ENCODE measurements at places on chromosomes 1 and 21. TPM values are rescaled to one million over a fixed set of nuclear protein-coding genes. Genes with fewer than 3 reads are reported as not detected.

DNA sequence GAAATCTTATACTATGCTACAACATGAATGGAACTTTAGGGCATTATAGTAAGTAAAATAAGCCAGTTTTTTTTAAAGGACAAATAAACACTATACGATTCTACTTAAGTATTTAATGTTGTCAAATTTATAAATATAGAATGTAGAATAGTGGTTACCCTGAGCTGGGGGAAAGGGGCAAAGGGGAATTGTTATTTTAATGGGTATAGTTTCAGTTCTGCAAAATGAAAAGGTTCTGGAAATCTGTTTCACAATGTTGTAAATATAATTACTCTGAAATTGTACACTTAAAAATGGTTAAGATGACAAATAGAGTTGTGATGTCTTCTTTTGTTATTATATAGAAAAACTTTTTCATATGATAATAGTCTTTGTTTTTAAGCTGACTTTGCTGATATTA lies 366.3 kb downstream of the MRPL39 start:
- H3K4me3 ChIP-seq = no peak overlapping the region
- no peak overlapping the region for H3K27ac ChIP-seq
- H3K27me3 ChIP-seq = no peaks in the 10 kb centered on the region
- no peaks in the 10 kb centered on the region for H3K4me1 ChIP-seq

- no peaks in the 10 kb centered on the region for H3K4me1 ChIP-seq
- no peak for DNase-seq
- no peak overlapping the region for H3K27ac ChIP-seq
- no peak overlapping the region for H3K4me3 ChIP-seq
- H3K27me3 ChIP-seq = no peaks in the 10 kb centered on the region
These were observed 47.9 kb upstream of the VCAM1 start for GRCh38 chr1:100671601-100672000.

Gene TRMT1L
- polyA plus RNA-seq = 5.8 TPM

GRCh38 chr1:174841747-174842146 lies 158.0 kb upstream of the CACYBP start:
- H3K27ac ChIP-seq = no peak overlapping the region
- no peaks in the 10 kb centered on the region for H3K36me3 ChIP-seq
- H3K4me3 ChIP-seq = no peak overlapping the region
- no peak for DNase-seq
- H3K27me3 ChIP-seq = no peaks in the 10 kb centered on the region

GRCh38 chr21:45470087-45470515 lies 65.1 kb downstream of the COL18A1 start:
- peaks cover 26% of the 10 kb centered on the region for H3K4me1 ChIP-seq
- no peaks in the 10 kb centered on the region for H3K36me3 ChIP-seq
- DNase-seq = no peak
- no peaks in the 10 kb centered on the region for H3K27me3 ChIP-seq

- H3K4me1 ChIP-seq = peaks cover 3% of the 10 kb centered on the region
- H3K36me3 ChIP-seq = no peaks in the 10 kb centered on the region
- no peak overlapping the region for H3K4me3 ChIP-seq
- H3K27ac ChIP-seq = no peak overlapping the region
- peak; percentile 16 for DNase-seq
These were observed 81.8 kb downstream of the PHTF1 start for GRCh38 chr1:113677250-113678158.

GRCh38 chr1:184660462-184661191 lies 94.0 kb downstream of the EDEM3 start:
- H3K4me1 ChIP-seq = no peaks in the 10 kb centered on the region
- H3K4me3 ChIP-seq = no peak overlapping the region
- no peaks in the 10 kb centered on the region for H3K36me3 ChIP-seq
- H3K27ac ChIP-seq = no peak overlapping the region
- no peak for DNase-seq

Gene FLG2
- polyA plus RNA-seq = not detected

DNA sequence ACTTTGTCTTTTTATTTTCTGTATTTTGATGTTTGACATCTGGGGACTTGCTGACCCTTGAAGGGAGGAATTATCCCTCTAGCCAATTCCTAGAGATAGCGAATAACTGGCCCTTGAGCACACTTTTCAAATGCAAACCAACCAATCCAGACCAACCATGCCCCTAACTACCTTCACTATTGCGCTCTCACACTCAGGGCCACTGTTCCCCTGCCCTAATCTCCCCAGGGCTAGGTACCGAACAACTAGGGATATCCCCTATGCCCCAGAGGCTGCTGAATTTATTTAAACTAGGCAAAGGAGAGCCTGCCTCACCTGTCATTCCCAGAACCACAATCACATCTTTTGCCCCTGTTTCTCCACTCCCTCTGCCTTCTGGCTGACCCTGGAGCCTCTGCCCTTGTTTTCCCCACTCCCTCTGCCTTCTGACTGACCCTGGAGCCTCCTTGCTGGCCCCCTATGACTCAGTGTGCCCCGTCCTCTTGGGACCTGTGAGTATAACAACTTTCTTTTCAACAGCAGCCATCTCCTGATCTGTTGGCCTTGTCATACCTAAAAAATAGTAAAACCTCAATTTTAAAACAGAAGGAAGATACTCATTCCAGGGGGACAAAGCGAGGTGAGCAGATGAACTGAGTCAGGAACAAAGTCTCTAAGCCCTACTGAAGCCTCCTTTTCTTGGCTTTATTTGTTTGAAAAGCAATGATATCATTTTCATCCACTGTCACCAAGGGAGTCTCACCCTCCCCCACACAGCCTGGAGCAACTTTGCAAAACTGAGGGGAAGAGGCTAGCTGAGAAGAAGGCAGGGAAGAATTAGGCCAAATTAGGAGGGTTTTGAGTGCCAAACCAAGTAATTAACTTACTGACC lies 115.5 kb downstream of the NMNAT2 start:
- H3K27me3 ChIP-seq = no peaks in the 10 kb centered on the region
- H3K4me1 ChIP-seq = no peaks in the 10 kb centered on the region
- no peaks in the 10 kb centered on the region for H3K36me3 ChIP-seq
- no peak for DNase-seq
- no peak overlapping the region for H3K4me3 ChIP-seq

GRCh38 chr1:188433425-188433824 lies 1604.7 kb downstream of the PLA2G4A start:
- peaks cover 3% of the 10 kb centered on the region for H3K27me3 ChIP-seq
- no peak overlapping the region for H3K4me3 ChIP-seq
- no peak overlapping the region for H3K27ac ChIP-seq

Gene RGS13
- 0.14 TPM for polyA plus RNA-seq

Gene LRRC3
- 1.4 TPM for polyA plus RNA-seq

DNA sequence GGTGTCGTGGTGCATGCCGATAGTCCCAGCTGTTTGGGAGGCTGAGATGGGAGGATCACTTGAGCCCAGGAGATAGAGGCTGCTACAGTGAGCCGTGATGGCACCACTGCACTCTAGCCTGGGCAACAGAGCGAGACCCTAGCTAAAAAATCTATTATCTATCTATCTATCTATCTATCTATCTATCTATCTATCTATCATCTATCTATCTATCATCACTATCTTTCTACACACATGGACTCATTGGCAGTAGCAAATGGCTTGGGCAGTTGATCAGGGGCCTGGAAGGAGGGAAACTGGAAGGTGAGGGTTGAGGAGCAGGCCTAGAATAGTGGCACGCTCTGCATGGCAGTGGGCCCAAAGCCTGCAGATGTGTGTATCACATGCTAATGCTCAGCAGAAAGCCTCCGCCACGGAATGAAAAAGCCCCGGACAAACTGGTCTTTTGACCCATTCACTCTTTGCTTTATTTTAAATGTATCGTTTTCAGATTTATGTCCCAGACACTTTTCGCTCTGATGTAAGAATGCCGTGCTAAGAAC lies 7.3 kb upstream of the HUNK start:
- no peak overlapping the region for H3K27ac ChIP-seq
- H3K36me3 ChIP-seq = no peaks in the 10 kb centered on the region
- H3K4me3 ChIP-seq = no peak overlapping the region
- no peaks in the 10 kb centered on the region for H3K4me1 ChIP-seq

DNA sequence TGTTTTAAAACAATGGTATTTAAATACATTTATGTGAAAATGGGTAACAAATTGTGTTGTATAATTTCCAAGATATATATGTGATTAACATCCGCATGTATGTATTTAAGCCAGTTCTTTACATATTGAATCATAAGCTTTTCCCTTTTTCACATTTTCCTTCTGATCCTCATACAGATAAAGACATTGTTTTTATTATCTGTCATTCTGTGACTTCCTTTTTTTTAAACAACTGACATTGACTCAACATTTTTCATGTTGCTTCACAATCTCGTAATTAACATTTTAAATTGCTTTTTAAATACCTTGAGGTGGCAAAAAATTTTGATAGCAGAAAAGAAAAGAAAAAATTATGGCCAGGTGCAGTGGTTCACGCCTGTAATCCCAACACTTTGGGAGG lies 1.4 kb downstream of the STXBP3 start:
- no peak overlapping the region for H3K27ac ChIP-seq
- no peaks in the 10 kb centered on the region for H3K27me3 ChIP-seq
- DNase-seq = no peak
- peaks cover 6% of the 10 kb centered on the region for H3K36me3 ChIP-seq

DNA sequence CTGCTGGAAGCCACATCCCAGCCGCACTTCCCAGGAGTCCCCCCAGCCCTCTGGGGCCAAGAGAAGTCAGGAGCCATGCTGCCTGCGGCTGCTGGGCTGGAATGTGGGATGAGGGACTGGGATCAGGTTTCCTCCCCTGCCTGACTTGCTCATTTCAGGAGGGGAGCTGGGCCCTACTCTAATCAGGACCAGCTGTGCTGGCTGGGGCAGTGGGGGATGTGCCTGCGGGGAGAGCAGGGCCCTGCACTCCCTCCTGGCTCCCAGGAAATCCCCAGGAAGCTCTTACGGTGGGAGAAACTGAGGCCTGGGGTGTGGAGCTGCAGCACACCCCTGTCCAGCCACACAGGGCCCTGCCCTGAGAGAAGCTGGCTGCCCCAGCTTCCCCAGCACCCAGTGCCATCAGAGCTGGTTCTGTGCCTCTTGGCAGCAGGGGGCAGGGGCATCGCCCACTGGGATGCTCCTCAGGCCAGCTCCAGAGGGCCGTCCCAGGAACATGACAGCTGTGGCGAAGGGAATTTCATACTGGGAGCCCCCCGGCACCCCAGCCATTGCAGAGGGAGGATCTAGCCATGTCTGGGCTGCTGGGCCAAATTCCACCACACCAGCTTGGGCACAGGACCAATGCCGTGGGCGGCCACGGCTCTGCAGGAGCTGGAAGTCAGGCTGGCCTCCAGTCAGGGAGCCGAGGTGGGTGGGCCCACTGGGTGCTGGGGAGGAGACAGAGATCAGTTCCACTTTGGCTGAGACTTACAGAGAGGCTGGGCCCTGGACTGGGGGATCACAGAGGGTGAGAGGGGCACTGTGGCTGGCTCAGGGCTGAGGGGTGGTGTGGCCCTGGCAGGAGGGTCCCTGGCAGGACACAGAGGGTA lies 21.3 kb upstream of the PRSS38 start:
- DNase-seq = peak; percentile 68
- no peaks in the 10 kb centered on the region for H3K27me3 ChIP-seq
- H3K4me1 ChIP-seq = peaks cover under 1% of the 10 kb centered on the region
- no peak overlapping the region for H3K4me3 ChIP-seq
- no peaks in the 10 kb centered on the region for H3K36me3 ChIP-seq
